ENCODE measurements at places on chromosomes 3 and 15. TPM values are rescaled to one million over a fixed set of nuclear protein-coding genes. Genes with fewer than 3 reads are reported as not detected.

DPPA2 gene
- 0.03 TPM for polyA plus RNA-seq

SMAD6 gene
- polyA plus RNA-seq = 25.4 TPM

CCRL2 gene
- polyA plus RNA-seq = 11.3 TPM

RHCG gene
- polyA plus RNA-seq = 0.12 TPM

AADACL2 gene
- 0.01 TPM for polyA plus RNA-seq

ALPK3 gene
- 9.4 TPM for polyA plus RNA-seq

SH2D7 gene
- 2.6 TPM for polyA plus RNA-seq

IGSF11 gene
- polyA plus RNA-seq = 1.9 TPM

PDZRN3 gene
- polyA plus RNA-seq = 40.7 TPM

PPM1M gene
- 11.0 TPM for polyA plus RNA-seq

ANKRD63 gene
- 0.16 TPM for polyA plus RNA-seq

FGD5 gene
- 6.3 TPM for polyA plus RNA-seq

JAGN1 gene
- polyA plus RNA-seq = 49.5 TPM

PLAAT1 gene
- polyA plus RNA-seq = 0.24 TPM

NEO1 gene
- 135 TPM for polyA plus RNA-seq

Measured in large intestine (tissue), 12 donors.